ENCODE measurements at places on chromosomes 13 and 19. TPM values are rescaled to one million over a fixed set of nuclear protein-coding genes. Genes with fewer than 3 reads are reported as not detected.

DNA sequence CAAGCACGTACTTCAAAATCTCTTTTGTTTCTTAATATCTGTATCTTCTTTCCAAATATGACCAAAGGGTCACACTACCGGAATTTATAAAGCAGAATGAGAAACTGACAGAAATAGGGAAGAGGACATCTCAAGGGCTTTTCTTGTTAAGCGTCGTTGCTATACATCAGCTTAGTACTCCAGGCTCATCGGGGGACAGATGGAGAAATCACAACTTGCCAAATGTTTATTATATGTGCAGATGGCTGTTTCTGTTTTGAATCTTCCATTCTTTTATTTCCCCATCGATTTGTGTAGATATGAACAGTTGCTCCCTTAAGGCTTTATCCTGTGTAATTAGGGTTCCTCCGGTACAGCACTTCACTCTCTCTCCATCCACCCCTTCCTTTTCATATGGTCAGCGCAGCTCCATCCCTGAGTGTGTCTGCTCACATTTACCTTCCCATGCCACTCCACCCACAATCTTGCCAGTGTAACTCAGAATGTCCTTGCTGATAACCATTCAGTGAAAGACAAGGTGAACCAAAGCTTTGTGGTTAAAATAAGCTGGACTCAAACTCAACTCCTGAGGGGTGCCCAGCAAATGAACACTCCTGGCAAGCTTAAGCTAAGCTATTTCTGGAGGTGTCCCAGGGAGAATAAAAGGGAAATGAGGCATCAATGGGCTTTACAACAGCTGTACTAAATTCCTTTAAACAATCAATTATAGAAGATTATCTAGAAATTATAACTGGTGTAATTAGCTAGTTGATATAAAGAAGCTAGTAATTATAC is 51.3 kb downstream of the TBC1D4 start:
- no peak for DNase-seq

KCNC3 gene
- total RNA-seq, result 17.3 TPM

GRCh38 chr13:26977541-26977940 is 194.1 kb downstream of the USP12 start:
- DNase-seq, result no peak

GPR12 gene
- total RNA-seq, result not detected

- no peak for DNase-seq
Observed at GRCh38 chr19:7528192-7528519, 5.7 kb downstream of the MCOLN1 start.

DNA sequence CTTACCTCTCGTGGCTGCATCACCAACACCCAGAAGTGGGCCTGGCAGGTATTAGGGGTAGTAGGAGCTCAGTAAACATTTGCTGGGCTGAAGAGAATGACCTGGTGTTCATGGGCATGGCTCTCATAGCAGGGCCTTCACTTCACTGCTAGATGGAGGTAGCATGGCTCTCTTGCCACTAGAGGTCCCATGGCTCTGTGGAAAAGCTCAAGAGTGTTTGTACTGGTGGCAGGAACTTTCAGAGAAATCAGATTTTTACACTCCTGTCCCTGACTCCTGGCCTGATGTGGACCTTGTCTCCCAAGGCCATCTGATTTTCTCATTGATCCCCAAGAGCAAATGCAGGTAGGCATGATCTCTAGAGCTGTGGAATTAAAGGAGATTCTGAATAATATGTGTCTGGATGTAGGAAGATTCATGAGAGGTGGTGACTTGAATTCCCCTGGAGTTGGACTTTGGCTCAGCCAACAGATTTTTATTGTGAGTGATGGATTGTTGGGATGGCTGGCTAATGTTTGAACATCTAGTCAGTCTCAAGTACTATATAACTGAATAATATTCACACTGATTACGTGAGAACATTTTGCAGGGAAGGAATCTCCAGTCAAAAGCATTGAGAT is 5.7 kb downstream of the ZNF574 start:
- DNase-seq, result no peak

DNA sequence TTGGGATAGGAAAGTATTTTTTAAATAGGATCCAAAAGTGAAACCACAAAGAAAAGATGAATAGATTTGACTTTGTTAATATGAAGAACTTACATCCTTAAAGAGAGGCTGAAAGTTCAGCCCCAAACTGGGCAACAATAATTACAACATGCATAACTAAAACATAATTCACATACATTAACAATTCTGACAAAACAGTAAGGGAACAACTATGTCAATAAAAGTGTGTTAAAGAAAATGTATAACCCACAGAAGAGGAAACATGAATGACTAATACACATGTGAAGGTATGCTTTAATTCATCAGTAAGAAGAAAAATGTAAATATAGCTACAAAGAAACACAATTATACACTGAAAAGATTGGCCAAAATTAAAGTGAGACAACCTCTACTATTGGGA is 1597.6 kb upstream of the MIR17HG start:
- DNase-seq, result no peak

KLK5 gene
- total RNA-seq, result not detected

GRCh38 chr19:728011-728410 is 19.3 kb downstream of the PALM start:
- no peak for DNase-seq

ZNF714 gene
- 53.9 TPM for total RNA-seq

- DNase-seq, result no peak
Observed at GRCh38 chr19:4152241-4152998, 1.0 kb upstream of the CREB3L3 start.

DNA sequence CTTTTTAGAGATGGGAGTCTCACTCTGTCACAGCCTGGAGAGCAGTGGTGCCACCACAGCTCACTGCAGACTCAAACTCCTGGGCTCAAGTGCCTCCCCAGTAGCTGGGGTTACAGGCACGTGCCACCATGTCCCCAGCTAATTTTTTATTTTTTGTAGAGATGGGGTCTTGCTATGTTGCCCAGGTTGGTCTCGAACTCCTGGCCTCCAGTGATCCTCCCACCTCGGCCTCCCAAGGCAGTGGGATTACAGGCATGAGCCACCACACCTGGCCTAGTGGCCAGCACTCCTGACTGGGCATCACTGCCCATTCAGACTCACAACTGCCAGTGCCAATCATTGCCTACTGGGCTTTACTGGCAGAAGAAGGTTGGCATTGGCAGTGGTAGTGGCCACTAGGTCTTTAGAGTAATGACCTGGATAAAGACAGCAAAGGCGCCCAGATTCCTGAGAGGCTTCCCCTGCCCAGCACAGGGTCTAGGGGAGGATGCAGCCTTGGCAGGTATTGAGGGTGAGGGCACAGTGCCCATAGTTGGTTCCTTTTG is 26.8 kb upstream of the SLC7A10 start:
- DNase-seq, result no peak

GRCh38 chr19:29694669-29695627 is 20.1 kb downstream of the C19orf12 start:
- DNase-seq, result peak; percentile 88

DNA sequence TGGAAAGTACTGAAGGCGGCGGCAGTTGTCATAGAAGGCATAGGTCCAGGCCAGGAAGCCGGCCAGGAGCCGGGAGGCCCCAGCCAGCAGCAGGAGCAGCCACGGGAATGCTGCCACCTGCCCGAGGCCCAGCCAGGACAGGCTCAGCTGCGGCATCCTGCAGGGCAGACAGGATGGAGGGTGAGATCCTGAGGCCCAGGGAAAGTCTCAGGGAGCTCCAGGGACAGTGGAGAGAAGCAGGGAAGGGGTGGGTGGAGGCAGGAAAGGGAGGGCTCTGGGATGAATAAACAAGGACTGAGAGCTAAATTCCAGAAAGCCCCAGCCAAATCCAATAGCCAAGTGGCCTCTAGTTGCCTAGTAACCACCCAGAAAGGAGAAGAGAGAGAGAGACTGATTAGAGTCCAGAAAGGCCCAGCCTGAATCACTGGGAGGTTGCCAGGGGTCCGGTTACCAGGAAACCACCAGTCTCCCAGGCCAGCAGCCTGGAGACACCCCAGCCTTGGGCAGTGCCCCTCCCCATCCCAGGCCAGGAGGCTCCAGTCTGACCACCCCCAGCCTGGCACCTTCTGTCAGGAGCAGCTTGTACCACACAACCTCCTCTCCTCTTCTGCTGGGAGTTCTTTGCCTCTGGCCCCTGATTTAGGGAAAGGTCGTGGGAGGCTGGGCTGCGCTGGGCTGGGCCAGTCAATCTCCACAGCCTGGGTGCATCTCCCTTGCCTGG is 7.5 kb upstream of the OR10H5 start:
- DNase-seq, result no peak

DNA sequence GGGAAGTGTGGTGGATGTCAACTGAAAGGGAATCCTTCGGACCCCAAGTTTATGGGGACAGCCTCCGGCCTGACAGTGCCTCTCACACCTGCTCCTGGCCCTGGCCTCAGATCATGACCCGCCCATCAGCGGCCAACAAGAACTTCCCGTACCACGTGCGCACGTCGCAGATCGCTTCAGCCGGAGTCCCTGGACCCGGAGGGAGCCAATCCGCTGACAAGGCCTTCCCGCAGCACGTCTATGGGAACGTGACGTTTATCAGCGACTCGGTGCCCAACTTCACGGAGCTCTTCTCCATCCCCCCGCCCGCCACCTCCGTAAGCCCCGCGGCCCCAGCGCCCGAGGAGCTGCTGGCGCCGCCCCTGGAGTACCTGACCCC is 2.0 kb upstream of the MEGF8 start:
- peak; percentile 90 for DNase-seq

AP1M2 gene
- 146 TPM for total RNA-seq

- DNase-seq, result no peak
Observed at GRCh38 chr19:43711751-43712355, 4.0 kb upstream of the IRGC start.

DCLK1 gene
- total RNA-seq, result 36.2 TPM

Data from H9 (cell line).